IPS DF 19.7 (cell line): ENCODE measurements at places on chromosomes 11 and 22.

GRCh38 chr11:104663190-104664140 is 234.8 kb downstream of the CASP12 start:
- no peak for DNase-seq

- no peak for DNase-seq
These were observed 340.5 kb downstream of the TENM4 start for GRCh38 chr11:79100093-79100910.

DNA sequence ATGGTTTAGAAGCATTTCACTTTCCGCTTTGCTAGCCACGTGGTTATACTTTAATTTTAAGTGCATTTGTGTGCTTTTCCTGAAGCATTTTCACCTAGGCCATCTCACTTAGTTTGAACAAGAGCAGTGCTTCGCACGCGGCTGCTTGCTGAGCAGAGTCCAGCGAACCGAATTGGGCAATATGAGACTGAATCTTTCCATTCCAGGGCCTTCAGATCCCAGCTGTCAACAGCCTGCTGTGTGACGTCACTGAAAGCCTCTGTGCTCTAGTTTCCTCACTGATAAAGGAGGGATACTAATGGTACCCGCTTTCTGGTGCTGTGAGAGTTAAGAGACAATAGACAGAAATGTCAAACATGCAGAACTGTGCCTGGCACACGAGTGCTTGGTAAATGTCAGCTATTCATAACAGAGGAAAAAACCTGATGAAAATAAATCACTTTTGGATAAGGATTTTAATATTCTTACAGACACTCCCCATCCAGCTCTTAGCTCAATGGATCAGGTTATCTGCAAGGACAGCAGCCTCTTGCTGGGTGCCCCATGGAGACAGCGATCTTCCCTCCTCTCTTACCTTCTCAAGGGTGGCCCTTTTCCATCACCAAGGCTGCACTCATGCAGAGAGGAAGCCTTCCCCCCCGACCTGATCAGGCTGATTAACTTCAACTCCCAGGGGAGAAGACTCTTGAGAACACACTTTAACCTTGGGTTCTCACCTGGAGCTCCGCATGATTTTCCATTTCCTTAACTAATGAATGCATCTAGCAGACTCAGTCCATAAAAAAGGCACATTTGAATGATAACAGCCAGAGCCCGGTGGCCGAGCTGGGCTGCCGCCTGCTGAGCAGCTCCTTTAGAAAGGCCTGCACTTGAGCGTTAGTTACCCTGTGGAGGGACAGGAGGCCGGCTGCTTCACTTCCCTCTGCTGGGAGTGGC is 3.5 kb upstream of the GLB1L3 start:
- DNase-seq, result peak; percentile 90

- DNase-seq, result no peak
These were observed at the start of gene SCARF2 for GRCh38 chr22:20437613-20438426. SCARF2 (minus strand) TSS chr22:20437825; CDS start chr22:20437754, 71 bp downstream.

DNA sequence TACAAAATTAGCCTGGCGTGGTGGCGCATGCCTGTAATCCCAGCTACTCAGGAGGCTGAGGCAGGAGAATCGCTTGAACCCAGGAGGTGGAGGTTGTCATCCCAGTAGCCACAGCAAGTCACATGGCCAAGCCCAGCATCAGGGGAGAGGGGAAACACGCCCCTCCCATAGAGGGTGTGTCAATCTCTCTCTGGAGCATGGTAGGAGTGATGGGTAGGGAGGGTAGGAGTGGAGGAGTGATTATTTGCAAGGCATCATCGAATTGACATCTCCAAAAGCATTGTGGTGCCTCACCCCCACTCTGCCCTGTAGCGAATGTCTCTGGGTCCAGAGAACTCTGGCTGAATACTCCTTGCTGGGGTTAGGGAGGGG is 6.1 kb upstream of the SSTR3 start:
- DNase-seq, result no peak

- no peak for DNase-seq
These were observed 54.1 kb upstream of the SLC25A1 start for GRCh38 chr22:19232623-19233022.

DNA sequence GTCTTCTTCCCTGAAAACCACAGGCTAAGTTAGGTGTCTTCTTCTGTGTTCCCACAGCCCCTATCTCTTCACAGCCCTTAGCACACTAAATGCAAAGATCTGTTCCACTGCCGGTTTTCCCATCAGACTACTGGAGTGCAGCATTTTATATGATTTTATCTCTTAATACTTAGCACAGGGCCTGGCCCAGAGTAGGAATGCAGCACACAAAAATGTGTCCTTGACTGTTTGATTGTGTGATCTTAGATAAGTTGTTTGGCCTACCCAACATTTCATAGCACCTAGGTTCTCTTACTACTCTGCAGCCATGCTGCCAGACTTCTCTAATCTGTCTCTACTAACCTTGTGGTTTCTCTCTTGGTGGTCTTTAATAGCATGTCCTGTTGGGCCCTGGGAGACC is 54.1 kb upstream of the RRM1 start:
- no peak for DNase-seq

DNA sequence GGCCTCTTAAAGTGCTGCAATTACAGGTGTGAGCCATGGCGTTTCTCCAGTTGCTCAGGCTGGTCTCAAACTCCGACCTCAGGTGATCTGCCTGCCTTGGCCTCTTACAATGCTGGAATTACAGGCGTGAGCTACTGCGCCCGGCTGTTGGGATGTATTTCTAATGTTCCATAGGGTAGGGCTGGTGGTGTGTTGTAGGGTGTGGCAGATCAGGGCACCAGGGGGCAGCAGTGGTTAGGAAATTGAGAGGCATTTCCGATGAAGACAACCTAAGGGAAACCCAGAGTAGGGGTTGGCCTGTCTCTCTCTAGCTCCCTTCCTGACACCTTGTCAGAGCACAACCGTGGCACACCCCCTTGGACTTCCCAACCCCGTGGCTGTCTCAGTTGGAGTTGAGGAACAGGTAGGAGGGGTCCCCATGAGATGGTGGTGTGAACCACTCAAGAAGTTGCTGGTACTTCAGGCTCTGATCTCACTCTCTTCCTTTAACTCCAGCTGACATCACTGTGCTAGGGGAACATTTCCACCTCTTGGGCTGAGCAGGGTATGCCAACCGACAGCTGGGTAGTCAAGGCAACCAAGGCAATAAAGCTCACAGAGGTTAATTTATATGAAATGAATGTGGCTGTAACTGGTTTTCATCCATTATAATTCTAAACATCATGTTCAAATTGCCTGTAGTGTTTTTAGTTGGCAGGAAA is 33.0 kb downstream of the YWHAH start:
- peak; percentile 68 for DNase-seq

- no peak for DNase-seq
These were observed 56.4 kb downstream of the FDX1 start for GRCh38 chr11:110486156-110486555.

- DNase-seq, result no peak
These were observed 52.8 kb downstream of the CBL start for GRCh38 chr11:119258983-119259382.

GRCh38 chr11:6233984-6234386 is 451 bp downstream of the FHIP1B start:
- DNase-seq, result no peak

- no peak for DNase-seq
These were observed 59.7 kb downstream of the MICAL3 start for GRCh38 chr22:17964643-17965042.

- DNase-seq, result no peak
These were observed 187.5 kb upstream of the PLET1 start for GRCh38 chr11:112448168-112448567.

GRCh38 chr11:88484873-88485621 is 147.5 kb upstream of the CTSC start:
- no peak for DNase-seq

- no peak for DNase-seq
These were observed 5.9 kb downstream of the TOM1 start for GRCh38 chr22:35305525-35306070.

DNA sequence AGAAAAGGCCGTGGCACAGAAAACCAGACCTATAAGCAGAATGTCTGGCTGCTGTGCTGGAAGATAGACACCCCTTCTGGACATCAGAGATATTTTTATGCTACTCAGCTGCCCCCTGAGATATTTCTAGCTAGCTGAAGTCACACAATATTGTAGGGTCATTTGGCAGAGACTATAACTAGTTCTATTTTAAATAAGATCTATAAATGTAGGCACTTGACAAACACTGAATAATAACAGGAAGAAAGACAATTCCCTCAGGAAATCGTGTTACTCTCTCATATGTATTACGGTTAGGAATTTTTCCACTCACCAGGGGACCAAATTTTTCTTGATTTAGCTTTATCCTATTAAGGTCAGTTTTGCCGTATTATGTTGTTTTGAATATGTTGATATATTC is 845.4 kb downstream of the OPCML start:
- DNase-seq, result no peak

DNA sequence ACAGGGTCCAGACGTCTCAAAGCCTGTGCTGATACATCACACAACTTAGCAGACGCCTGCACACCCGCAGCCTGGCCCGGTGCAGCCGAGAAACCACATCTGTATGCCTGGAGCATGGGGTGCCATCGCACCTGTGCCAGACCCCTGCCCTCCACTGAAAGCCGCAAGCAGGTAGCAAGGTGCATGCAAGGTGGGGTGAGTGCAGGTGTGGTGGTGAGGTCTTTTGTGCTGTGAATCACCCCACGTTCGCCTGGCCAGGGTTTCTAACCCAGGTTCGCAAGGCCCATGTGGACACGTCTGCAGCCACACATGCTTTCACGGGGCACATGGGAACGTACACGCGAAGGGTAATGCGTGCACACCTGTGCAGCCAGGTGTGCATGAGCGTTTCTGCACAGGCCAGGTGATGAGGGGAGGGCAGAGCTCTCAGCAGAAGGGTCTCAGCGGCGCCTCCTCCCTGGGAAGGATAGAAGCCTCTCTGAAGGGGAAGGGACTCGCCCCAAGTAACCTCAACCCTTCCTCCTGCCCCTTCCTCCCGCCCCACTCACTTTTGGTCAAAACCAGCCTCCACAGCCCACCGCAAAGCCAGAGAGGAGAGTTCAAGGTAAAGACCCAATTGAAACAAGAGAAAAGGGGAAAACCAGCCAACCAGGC is 19.5 kb downstream of the CBX7 start:
- DNase-seq, result no peak

GRCh38 chr11:68692871-68693483 is 8.6 kb downstream of the GAL start:
- DNase-seq, result no peak

DNA sequence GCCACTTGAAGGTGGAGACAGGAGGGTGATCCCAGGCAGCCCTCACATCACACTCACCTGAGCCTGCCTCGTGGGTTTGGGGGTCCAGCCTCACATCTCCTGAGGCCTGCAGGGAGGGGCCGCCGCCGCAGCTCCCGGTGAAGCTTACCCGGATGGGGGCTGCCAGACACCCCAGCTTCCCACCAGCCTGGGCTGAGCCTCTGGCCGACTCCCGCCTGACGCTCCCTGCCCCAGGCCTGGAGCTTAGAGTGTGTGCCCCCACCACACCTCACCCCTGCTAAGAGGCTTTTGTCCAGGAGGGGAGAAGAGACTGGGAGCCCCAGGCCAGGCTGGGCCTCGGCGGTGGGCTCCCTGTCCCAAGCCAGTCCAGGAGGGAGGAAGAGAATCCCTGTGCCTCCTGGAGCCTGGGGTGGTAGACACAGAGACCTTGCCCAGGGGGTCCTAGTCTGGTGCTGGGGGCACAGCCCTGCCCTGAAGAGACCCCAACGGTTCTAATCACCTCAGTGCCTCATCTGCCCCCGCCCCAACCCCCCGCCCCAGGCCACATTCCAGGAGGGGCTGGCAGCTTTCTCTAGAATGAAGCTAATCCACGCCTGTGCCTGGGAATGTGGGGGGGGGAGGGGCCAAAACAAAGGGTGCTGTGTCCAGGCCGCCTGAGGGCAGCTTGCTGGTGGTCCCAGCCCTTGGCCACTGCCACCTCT is at the start of gene SLC16A8:
TSS of gene SLC16A8 (minus strand) at position 254 of the 701 bp plus-strand sequence. CDS start 1,311 bp downstream, outside the sequence.
- no peak for DNase-seq

DNA sequence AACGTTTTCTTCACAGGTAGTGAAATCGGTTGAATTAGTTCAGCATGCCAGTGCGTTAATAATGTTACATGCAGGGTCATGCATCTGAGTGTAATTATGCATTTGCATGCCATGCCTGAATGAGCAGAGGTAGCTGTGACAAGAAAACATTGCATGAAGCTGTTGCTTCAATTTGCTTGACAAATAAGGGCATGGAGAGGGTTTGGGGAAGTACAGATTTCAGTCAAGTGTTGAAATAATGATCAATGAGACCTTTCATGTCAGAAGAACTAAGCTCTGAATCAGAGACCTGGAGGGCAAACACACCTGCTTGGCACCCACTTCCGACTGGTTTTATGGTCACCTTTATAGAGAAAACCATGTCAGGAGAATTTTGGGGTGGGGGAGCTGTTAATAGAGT is 221.4 kb downstream of the DBX1 start:
- no peak for DNase-seq

- no peak for DNase-seq
These were observed 3.2 kb upstream of the MRPL23 start for GRCh38 chr11:1943977-1944376.

DNA sequence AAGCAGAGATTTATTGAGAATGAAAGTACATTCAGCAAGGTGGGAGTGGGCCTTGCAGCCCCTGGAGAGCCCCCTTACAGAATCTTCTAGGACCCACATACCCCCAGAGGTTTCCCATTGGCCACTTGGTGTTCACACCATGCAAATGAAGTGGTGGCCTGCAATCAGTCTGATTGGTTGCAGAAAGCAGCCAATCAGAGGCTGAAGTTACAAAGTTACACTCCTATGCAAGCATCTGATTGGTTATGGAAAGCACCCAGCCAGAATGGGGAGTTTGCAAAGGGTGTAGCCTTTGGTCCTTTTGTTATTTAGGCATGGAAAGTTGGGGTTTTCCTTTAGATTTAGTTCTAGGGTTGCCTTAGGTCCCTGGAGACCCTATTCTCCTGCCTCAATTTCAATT is 34.9 kb downstream of the UVRAG start:
- DNase-seq, result no peak

- no peak for DNase-seq
These were observed 164.2 kb upstream of the TBCEL start for GRCh38 chr11:120859552-120860295.

DNA sequence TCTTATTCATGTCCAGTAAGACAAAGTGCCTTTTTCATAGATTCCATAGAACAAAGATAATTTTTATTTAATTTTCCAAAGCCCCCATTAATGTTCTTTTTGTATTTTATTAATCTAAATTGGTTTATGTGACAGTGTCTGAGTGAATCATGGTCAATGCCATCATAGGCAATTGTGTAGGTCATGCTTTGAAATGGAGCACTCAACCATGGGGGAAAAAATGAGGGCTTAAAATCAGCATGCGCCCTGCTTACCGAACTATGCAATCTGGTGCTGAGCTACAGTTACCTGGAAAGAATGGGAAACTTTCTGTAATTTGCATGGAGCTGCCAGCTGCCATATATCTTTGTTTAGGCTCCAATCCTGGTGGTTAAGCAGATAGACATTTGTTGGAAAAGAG is 28.4 kb upstream of the RAB38 start:
- no peak for DNase-seq

- no peak for DNase-seq
These were observed 34.3 kb downstream of the NCAM1 start for GRCh38 chr11:112995423-112996090.

- DNase-seq, result no peak
These were observed 9.5 kb downstream of the APOL6 start for GRCh38 chr22:35657571-35658312.

- no peak for DNase-seq
These were observed 2.2 kb downstream of the RAB30 start for GRCh38 chr11:83069441-83070043.
